ENCODE measurements at places on chromosomes 12 and 14.
A peak's percentile ranks its signal among the peaks of the same experiment; 100 is the strongest.

DNA sequence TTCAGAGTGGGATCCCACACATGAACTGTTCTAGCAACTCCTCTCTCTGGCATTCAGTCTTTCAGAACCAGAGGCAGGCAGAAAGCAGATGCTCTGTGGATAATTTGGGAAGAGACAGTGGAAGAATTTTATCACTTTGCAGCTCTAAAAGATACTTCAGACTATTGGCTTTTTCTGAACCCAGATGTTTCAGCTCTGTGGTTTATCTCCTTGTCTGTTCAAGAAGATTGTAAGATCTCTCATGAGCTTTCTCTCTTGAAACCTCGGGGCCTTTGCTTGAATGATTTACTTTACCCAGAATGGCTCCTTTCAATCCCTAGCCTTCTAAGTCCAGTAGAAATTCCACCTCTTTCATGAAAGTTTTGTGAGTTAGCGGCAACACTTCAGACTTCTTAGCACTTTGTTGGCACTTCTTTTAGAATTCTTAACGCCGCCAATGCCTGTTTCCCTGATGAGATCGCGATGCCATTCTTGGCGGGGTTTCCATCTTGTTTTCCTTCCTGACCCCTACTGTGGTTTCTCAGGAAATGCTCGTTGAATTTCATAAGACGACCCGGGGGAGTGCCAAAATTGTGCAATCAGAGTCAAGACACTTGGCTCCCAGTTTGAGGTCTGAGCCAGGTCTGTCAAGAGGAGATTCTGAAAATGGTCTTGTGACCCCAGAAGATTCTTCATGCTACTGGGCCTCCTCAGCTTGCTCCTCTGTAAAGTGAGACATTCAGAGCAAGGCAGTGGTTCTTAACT is 107.0 kb upstream of the PRICKLE1 start:
- DNase-seq: no peak

GRCh38 chr12:102169922-102170621 is 27.6 kb downstream of the PMCH start:
- peak; percentile 48 for DNase-seq

DNA sequence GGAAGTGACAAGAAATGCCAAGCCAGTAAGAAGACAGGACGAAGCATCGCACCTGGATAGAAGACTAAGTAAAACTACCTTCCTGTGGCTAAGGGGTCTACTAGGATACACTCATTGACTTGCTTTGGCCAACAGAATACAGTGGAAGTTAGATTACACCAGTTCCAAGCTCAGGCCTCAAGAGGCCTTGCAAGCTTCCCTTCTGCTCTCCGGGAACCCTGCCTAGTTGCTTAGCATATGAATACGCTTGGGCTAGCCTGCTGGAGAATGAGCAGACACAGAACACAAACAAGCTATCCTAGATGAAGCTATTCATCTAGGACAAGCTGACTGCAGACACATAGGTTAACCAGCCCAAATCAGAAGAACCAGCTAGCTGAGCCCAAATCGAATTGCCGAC is 97.0 kb downstream of the DPF3 start:
- no peak for DNase-seq

DNA sequence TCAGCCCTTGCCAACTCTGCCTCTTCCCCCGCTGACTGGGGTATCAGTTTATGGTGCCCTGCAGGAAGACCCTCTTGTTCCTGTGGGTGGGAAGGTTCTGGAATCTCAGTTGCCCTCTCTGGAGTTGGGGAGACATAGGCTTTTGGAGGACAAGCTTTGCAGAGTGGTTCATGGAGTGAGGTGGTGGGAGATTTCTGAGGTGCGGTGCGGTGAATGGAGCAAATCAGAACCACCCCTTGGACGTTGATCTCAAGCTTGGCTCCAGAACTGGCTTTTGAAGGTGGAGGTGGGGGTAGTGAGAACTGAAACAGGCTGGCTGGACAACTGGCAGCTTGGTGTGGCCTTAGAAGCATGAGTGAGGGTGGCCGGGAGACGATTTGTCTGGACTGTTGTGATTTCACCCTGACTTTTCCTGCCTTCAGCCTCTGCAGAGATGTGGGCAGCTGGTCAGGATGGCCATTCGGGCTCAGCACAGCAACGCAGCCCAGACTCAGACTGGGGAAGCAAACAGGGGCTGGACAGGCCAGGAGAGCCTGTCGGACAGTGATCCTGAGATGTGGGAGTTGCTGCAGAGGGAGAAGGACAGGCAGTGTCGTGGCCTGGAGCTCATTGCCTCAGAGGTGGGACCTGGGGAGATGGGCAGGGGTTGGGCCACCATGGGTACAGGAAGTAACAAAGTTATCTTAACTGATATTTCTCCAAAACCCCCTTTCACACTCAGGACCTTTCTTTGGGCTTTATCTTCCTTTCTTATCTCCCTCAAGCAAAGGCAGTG is 1.1 kb downstream of the SHMT2 start:
- DNase-seq: no peak

DNA sequence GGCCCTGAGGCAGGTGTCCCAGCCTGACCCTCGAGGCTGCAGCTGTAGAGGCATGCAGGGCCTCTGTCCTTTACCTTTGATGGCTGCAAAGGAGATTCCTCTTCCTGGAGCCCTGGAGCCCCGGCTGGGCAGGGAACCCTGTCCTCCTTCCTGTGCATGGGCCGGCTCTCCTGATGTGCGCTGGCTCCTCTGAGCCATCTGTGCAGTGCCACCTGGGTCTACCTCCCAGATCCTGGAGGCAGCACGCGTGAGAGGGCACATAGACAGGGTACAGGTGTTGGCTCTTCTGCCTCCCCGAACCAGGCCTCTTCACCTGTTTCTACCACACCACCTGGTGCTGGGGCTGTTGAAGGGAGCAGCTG is 115.1 kb downstream of the BEGAIN start:
- DNase-seq: no peak

DNA sequence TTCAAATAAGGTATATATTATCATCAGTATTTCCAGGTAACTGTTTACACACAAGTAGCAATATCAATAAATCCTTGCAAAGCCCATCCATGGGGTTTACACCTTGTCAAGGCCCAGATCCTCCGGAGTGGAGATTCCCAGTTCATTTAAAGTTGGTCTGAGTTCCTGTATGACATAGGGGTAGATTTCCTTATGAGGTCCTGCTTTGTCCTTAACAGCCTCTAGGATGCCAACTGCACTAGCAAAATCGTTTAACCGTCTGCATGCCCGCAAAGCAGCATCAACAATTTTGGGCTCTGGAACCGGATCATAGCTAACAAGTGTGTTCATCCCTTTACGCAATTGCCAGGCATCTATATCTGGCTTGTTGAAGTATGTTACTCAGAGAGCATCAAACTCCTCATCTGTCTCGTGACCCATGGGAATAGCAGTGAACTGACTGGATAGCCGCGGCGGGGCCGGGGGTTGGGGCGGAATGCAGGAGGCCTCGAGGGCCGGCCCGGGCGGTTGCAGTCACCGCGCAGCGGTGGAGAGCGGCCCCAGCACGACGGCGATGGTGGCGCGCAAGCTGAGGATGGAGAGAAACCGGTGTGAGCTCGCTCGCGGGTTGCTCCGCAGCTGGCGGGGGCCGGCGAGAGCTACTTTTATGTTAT is 30.6 kb upstream of the FBXO34 start:
- peak; percentile 48 for DNase-seq

DNA sequence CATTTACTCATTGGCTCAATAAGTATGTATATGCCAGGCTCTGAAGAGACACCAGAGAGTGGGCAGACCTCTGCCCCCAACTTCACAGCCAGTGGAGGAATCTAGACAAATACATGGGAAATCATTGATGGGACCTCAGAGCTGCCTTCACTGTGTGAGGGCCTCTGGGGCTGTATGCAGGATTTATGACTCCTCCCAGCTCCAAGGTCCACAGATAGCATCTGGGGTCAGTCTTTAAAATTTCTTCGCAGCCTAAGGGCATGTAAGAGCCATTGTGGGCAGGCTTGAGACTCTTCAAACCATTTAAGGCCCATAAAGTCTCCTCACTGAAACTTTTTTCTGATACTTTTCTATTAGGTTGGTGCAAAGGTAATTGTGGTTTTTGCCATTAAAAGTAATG is 125.5 kb downstream of the SPTSSA start:
- DNase-seq: no peak

- no peak for DNase-seq
Observed at GRCh38 chr12:39867631-39868327, 238.1 kb downstream of the SLC2A13 start.

- DNase-seq: peak; percentile 94
Observed at GRCh38 chr14:64196814-64197411, 97.3 kb downstream of the ESR2 start.
